Hematopoietic multipotent progenitor cell treated with erythropoietin and hydrocortisone succinate and interleukin-3 and kit ligand, for 15 days (in vitro differentiated cells): ENCODE measurements at places on chromosomes 13 and 19.

GRCh38 chr19:11506101-11506555, 489 bp upstream of the ZNF653 start:
- DNase-seq, result no peak

DNA sequence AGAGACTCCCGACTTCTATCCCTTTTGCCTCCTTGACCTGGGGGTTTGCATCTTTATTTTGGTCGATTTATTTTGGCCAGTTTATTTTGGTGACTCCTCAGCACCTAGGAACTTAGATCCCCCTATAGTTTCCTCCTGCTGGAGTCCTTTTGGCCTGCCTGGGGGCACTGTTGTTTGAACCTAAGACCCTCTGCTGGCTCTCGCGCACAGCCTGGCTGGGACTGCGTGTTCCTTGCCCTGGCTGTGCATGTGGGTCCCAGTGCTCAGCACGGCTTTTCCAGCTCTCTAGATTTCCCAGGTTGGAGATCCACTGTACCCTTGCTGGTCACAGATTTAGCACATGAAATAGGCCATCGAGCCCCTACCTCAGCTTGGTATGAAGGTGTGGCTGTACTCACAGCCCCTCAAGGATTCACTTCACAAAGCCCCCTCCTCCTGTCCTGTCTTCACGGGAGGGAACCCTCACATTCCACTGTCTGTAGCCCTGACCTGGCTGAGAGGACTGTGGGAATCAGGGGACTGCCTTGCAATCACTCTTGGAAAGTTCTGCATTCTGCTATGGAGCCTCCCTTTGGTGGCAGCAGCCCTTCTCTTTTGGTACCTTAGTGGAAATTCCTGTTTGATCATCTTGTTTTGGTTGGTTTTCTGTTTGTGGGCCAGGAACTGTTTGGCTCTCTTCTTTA, 8.3 kb downstream of the UBAC2 start:
- DNase-seq, result no peak

DNA sequence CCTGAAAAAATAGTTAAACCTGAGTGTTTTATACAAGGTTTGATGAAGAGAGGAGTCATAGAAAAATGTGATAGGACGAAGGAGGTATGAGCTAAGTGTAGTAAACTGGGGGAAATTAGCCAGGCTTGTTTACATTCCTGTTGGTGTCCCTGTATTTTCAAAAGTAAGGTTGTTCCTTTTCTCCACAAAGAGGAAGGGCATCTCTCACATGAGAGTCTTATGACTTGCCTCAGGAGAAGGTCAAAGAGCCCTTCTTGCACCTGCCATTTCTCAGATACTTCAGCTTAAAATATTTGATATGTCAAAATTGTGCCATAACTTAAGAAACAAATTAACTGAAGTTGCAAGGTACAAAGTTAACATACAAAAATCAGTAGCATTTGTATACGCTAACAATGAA, 3.6 kb upstream of the N4BP2L2 start:
- no peak for DNase-seq

- no peak for DNase-seq
These were observed 121.4 kb downstream of the ENOX1 start for GRCh38 chr13:43665388-43665787.

- no peak for DNase-seq
These were observed 10.6 kb downstream of the PLPP2 start for GRCh38 chr19:280541-281009.

DNA sequence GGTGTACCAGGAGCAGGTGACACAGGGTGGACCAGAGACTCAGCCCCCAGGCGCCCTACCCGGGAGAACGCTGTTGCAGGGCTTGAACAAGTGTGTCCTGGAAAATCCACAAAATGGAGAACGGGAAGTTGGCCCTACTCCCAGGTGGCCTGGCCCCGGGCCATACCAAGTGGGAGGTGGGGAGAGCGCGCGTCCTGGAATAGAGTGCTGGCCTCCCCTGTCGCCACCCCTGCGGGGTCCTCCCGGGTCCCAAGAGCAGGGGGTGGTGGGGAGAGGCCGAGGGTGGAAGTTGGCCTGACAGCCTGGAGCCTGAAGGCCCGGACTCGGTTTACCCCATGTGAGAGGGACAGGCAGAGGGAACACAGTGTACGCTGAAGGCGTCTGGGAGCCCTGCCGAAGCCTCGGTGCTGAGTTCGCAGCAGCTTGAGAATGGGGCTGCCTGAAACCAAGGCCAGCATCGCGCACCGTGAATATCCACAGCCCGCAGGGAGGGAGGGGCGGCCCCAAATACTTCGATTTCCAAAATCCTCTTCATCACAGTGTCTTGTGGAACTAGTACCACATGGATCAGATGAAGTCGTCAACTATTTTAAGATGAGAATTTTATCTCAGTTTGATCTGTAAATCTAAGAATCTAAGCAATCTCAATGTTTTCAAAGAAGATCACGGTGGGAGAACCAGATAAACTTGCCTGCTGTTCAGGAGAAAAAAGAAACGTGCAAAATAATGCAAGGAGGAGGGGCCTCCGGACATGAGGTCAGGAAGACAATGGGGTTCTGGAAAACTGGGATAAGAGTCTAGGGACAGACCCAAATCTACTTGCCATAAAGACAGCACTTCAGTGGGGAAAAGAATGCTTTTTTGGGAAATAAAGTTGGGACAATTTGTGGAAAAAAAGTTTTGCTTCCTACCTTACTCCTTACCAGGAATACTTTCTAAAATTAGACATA, 10.4 kb upstream of the KLF16 start:
- no peak for DNase-seq

GRCh38 chr13:44843403-44843802, 145.9 kb downstream of the NUFIP1 start:
- no peak for DNase-seq

DNA sequence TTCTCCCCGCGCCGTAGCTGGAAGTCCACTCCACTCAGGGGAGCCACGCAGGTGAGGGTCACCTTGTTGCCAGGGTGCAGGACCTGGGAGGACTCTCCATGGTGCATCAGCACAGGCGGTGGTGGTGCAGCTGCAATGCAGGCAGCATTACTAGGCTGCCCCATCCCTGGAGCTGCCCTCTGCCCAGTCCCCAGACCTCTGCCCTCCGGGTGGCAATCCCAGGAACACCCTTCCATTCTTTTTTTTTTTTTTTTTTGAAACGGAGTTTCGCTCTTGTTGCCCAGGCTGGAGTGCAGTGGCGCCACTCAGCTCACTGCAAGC, 1.8 kb downstream of the A1BG start:
- no peak for DNase-seq

DNA sequence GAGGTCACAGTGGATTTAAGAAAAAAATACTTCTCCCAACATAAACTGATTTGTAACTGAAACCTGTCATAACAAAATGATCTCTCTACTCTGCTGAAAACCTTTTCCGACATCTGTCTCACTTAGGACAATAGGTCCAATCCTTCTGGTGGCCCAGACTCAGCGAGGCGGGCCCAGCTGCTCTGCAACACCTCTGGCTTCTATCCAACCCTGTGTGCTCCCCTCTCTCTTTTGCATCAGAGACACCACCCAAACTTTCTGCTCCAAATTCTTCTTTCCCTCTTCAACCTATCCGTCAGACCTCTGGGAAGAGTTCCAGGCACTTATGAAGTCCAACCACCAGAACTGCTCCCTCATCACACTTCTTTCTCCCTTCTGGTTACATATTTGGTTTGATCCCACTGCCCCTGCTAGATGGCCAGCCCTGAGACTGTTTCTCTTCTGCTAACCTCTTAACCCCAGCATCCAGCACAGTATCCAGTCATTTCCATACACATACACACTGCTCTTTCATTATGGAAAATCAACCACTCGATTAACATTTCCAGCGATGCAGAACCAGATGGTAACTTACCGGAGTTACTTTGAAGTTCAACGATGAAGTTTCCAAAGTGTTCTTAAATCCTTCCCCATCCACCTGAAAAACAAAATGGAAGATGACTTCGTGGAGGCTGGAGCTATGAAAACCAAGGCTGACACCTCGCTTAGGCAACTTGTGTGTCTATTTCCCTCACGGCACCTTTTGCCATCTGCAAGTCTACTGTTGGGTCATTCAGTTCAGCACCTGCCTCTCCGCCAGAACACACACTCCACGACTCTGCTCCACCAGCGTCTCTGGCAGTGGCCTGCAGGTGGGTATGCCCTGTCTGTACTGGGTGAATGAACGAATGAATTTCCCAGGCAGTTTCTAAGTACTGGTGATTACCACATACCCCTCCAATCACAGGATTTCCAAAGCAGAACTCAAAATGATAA, 9.4 kb downstream of the SAFB2 start:
- DNase-seq, result no peak

GRCh38 chr13:112893570-112894422, 75.2 kb upstream of the MCF2L start:
- DNase-seq, result no peak

- DNase-seq, result no peak
These were observed 10.2 kb downstream of the PPP2R1A start for GRCh38 chr19:52200044-52200443.

DNA sequence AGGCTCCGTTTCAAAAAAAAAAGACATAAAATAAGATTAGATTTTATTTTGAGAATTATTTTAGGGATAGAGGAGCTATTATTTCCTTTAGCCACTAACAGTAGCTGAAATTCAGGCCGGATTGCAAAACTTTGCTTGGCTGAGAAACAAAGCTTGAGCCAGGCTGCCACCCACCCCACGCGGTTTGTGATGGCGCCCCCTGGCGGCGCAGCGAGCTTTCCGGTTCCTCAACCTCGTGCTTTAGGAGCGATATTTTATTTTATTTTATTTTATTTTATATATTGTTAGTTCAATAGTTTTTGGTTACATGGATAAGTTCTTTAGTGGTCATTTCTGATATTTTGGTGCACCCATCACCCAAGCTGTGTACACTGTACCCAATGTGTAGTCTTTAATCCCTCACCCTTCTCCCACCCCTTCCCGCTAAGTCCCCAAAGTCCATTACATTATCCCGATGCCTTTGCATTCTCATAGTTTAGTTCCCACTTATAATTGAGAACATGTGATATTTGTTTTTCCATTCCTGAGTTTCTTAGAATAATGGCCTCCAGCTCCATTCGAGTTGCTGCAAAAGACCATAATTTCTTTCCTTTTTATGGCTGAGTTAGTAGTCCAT, 19.8 kb upstream of the CEACAM4 start:
- DNase-seq, result peak; percentile 25

DNA sequence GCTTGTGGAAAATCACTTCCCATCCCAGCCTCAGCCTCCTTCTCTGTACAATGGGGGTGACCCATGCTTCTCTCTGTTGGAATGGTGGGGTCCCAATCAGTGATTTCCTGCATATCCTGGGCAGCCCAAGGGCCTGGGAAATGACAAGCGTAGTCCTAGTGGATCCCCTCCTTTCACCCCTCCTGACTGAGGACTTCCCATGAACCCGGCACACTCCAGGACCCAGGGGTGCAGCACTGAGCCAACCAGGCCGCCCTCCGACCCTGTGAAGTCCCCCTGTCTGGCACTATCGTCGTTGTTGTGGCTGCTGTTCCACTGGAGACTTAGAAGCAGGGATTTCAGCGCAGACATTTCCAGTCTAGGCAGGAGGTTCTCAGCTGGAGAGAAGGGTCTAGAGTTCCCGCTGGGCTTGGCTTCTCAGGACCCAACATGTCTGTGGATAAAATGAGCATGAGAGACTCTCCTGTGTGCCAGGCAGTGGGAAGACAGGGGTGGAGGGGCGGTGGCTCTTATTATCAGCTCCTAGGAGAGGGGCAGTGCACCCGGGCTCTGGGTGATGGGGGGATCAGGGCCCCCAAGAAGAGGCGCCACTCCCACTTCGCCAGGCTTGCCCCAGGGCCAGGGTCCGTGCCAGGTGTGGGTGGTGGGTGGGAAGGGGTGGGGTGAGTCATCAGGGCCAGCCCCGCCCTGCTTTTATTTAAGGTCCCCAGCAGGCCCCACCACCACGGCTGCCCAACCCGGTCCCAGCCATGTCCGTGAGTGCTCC, at the start of gene LGALS7B:
Gene LGALS7B, plus strand, starts transcription at position 723 of the 766 bp plus-strand sequence. Its CDS starts 27 bp downstream, at position 750.
- no peak for DNase-seq

DNA sequence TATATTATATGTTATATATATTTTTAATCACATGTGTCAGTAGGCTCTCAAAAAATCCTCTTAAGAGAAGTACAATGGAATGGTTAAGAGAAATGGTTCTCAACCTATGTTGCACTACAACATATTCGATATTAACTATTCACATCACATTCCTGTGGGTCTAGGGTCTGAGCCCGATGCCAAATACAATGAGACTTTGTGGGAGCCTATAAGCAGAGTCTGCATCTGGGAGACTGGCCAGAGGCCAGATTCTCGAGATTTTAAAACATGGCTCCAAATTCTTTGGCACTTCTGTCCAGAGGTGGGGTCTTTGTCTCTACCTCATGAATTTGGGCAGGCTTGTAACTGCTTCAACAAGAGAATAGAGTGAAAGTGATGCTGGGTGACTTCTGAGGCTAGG, 79.4 kb upstream of the NBEA start:
- DNase-seq, result no peak

- DNase-seq, result no peak
These were observed 21.3 kb downstream of the ANKRD10 start for GRCh38 chr13:110893571-110893970.

DNA sequence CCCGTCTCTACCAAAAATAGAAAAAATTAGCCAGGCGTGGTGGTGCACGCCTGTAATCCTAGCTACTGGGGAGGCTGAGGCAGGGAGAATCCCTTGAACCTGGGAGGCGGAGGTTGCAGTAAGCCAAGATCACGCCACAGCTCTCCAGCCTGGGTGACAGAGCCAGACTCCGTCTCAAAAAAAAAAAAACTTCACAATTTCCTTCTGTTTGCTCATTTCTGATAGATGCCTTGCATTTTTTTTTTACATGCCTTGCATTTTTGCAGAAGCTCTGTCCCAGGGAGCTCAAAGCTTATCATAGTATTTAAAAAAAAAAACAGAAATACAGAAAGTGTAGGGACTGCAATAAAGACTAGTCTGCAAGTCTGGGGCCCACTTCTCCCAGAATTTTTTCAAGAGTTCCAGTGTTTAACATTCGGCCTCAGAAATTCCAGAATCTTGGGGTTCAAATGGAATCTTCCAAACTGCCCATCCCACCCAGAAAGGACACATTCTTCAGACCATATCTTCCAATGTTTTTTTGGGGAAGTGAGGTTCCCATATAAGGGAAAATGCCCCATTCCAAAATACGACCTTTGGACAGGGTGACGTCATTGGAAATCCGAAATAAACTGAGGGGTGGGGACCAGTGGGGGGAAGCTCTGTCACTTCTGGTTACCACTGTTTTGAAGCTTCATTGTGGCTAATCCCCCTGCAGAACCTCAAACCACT, 17.2 kb upstream of the RAB8A start:
- DNase-seq, result no peak

DNA sequence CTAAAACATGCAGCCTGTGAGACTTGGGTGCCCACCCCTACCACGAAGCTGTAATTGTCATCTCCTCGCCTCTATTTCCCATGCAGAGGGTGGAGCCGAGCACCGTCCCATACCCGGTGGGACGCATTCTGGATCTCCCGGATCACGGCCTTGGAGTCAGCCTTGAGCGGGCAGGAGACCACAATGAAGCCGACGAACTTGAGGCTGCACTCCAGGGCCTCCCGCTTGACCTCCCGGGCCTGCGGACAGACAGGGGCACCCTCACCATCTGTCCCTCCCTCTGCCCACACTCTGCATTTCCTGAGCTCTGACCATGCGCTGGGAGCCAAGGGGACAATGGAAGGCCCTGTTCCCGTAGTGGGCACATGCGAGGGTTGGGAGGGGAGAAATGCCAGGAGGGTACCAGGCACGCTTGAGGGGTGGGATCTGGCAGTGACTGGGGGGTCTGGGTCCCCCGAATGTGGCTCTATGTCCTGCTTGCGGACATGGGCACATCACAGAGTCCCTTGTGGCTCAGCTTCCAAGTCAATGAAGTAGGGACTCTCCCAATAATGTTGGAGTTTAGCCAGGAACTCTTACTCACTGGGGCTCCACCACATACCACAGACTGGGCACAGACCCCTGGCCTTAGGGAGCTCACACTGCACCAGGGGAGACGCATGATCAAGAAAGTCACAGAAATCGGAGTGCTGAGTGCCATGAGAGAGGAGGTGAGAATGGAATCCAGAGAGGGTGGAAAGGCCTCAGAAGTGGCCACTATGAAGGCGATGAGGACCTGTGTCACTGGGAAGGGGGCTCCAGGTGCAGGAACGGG, 9.2 kb upstream of the GMIP start:
- DNase-seq, result no peak
